ENCODE measurements at places on chromosomes 2 and 18.

GRCh38 chr2:40373111-40373510 is 78.8 kb downstream of the SLC8A1 start:
- DNase-seq, result no peak

- DNase-seq, result no peak
Observed at GRCh38 chr2:135630488-135630887, 99.2 kb downstream of the R3HDM1 start.

- DNase-seq, result no peak
Observed at GRCh38 chr18:49371786-49372185, 88.7 kb downstream of the DYM start.

- DNase-seq, result no peak
Observed at GRCh38 chr2:231110551-231110950, 14.3 kb downstream of the HTR2B start.

DNA sequence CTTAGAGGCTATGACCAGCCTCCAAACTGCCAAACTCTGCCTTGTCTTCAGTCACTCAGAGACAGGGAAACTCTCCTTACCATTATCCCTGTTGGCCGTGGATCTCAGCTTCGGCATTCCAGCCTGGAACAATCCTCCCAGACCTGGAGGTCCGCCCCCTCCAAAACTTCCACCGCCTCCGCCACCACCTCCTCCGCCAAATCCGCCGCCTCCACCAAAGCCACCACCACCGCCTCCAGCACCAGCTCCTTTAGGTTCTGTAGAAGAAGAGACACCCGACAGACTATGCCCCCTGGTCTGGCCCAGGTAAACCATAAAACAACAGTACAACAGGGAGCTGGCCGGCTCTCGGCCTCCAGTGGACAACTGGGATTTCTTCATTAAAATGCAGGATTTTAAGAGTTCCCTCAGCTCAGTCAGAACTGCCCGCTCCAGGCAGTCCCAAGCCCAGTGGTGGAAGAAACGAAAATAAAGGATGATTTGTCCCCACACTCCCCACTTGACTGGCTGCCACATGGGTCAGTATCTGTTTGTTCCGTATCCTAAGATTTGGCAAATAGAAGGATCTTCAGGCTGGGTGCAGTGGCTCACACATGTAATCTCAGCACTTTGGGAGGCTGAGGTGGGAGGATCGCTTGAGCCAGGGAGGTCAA is 22.4 kb downstream of the WIPF1 start:
- no peak for DNase-seq

- no peak for DNase-seq
Observed at GRCh38 chr2:83725735-83726134, 733.3 kb downstream of the SUCLG1 start.

DNA sequence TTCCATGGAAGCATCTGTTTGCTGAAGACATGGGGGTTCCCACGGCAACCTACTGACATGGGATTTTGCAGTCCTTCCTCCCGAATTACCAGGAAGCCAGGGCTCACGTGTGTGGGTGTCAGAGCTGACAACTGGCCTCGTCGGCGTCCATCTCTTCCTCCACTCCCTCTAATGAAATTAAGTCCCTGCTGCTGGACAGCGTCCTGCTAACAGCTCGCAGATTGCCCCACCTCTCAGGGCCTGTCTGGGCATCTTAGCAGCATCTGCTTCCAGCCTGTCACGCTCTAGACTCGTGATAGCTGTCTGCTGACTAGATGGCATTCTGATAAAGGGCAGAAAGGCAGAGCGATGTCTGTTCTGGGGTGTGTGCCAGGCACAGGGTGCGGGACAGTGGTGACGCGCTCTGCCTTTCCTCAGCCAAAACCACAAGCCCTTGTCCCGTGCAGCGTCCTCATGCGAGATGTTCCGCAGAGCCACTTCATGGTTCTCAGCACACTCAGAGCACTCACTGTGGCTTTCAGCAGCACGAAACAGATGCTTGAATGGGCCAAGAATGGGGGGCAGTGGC is 161.1 kb downstream of the ARL4C start:
- DNase-seq, result peak; percentile 62

GRCh38 chr2:75432761-75433361 is 127.9 kb downstream of the EVA1A start:
- no peak for DNase-seq

DNA sequence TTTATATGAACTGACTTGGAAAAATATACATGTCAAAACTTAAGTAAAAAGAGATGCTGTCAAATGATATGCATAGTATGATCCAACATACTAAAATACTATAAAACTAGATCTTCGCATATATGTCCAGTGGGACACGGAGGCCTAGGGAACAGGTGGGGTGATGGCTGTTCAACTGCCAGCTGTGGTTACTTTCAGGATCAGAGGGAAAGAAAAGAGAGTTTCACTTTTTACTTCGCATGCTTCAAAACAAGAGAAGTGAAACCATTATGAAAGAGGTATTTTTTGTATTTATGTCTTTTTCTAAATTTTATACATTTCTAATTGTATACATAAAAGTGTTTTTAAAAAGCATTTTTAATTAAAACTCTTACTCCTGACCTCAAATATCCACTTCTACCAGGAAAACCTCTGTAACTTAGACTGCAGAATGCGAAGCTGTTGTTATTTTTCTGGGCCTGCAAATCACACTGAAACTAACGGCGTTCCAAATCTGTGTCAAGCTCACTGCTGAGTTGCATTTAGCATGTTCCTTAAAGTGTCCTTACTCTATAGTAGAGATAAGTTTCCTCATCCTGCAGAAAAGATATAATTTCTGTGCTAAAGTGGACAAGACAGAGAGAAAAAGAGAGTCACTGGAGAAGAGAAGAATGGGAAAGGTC is 97.8 kb upstream of the SLC35G4 start:
- no peak for DNase-seq

- no peak for DNase-seq
Observed at GRCh38 chr2:229467783-229468182, 196.7 kb upstream of the PID1 start.

DNA sequence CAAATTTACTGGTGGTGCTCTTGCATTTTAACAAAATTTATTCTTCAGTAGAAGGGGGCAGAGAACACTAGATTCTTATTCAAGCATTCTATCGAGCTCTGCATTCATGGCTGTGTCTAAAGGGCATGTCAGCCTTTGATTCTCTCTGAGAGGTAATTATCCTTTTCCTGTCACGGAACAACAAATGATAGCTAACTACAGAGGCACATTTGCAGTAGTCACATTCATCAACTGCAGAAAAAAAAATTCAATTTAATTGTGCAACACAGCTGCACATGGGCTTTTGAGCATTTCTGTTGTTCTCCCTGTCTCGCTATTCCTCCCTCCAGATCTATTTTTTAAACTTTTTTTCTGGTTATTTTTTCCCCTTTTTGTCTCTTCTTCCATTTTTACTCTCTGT is 13.0 kb upstream of the DLX1 start:
- DNase-seq, result no peak

- no peak for DNase-seq
Observed at GRCh38 chr18:6331872-6332271, 82.8 kb downstream of the L3MBTL4 start.

- DNase-seq, result peak; percentile 54
Observed at GRCh38 chr2:63053081-63053888, 2.7 kb downstream of the OTX1 start.

DNA sequence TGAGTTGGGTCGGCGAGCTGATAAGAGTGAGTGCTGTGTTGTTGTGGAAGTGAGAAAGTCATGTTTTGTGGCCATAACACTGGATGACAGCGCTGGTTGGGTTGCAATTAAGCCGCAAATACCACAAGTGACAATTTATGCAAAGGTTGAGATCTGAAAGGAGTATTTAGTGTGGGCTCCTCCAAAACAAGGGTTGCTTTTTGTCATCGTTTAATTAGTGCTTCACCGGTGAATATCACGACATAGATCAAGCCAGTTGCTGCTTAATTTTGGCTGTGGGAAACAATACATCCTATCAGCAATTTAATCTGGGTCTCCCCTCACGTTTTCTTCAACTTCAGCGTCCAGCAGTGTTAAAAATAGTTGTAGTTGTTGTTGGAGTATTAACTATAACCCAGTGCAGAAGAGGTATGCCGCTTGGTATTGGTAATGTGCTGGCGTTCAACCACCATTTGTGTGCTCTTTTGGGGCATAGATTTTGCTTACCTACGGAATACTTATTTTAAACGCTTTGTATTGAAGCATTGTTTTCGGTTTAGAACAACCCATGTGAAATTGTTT is 662 bp downstream of the ACVR2A start:
- peak; percentile 57 for DNase-seq

DNA sequence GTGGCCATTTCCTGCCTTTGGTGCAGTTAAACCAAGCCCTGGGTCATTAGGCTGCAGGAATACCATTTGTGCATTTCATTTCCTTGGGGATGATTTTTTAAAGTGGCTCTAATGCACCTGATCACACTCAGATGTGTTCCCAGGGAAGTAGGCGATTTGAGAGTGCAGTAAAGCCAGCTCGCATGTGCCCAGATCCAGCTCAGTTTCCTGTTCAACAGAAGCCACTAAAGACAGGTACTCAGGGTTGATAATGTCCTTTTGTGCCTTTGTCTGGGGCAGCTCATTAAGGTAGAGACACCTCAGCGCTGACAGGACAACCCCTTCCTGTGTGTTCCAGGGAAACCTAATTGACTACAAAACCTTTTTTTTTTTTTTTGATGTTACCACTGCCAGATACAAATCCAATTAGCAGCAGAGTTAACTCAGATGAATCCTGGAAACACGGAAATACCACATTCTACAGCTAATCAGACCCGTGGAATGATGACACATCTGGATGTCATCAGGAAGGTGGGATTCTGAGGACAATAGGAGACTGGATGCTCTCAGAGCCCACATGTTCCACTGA is 15.2 kb upstream of the CHRNA1 start:
- DNase-seq, result no peak

DNA sequence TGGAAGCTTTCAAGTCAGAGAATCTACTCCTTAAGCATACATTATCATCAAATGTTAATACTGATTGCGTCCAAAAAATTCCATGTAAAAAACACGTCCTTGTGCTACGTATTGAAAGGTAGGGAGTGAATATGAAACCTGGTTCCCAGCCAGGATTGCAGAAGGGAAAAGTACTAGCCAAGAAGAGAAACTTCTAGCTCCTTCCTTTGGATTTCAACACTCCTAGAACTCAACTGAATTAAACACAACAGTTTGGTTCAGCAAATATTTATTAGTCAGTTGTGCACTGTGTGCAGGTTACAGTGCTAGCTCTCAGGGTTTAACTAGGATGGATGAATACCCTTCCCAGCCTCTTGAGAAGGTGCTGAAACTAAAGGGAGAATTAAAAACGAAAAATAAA is 33.9 kb upstream of the FHL2 start:
- DNase-seq, result no peak

- DNase-seq, result peak; percentile 90
Observed at GRCh38 chr2:73085691-73086090, 14.2 kb upstream of the SFXN5 start.

GRCh38 chr2:225764346-225764745 is 364.8 kb downstream of the NYAP2 start:
- DNase-seq, result no peak

DNA sequence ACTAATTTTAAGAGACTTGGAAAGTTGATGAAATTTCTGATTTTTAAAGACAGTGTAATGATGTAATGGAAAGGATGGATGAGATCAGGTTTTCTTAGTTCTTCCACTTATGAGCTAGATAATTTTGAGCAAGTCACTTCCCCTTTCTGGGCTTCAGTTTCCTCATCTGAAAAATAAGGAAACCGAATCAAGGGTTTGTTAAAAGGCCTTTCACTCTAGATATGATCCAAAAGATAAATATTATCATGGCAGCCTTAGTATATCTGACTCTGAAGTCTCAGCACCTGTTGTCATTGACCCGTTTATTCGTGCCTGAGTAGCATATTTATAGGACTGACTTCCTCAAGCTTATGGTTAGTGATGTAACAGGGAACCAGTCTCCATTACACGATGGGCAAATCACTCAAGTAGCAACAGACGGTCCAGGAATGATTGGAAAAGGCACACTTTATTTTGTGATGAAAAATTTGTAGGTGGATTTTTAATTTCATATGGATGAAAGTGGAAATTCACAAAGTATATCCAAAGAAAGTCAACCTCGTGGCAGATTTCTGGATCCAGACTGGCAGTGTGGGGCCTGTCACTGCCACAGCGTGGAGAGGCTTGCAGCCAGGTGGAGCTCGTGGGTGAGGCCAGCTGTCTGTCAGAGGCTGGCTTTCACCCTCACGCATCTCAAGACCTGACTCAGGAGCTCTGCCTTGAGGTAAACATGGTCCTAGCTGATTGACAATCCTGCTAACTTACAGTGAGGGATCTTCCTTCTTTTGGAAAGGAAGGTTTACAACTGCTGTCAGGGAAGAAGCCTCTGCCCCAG is 137.9 kb upstream of the CXCR4 start:
- no peak for DNase-seq

DNA sequence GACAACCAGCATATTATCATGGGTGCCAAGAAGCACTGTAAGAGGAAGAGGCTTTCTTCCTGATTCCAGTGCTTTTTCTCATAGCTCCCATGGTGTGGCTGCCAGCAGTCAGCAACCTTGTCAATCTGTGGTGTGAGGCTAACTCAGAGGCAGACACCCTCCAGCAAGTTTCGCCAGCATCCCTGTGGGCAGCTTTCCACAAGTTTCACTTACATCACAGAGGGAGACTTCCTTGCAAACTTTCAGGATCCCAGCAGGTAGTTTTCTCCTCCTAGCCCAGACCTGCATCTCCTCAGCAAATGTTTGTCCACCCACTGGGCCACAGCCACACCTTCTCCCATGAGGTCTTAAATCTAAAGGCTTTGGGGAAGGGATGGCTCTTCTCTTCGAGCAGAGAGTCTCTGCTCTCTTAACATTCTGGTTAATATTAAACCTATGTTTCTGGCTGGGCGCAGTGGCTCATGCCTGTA is 9.1 kb downstream of the DNAH7 start:
- no peak for DNase-seq

DNA sequence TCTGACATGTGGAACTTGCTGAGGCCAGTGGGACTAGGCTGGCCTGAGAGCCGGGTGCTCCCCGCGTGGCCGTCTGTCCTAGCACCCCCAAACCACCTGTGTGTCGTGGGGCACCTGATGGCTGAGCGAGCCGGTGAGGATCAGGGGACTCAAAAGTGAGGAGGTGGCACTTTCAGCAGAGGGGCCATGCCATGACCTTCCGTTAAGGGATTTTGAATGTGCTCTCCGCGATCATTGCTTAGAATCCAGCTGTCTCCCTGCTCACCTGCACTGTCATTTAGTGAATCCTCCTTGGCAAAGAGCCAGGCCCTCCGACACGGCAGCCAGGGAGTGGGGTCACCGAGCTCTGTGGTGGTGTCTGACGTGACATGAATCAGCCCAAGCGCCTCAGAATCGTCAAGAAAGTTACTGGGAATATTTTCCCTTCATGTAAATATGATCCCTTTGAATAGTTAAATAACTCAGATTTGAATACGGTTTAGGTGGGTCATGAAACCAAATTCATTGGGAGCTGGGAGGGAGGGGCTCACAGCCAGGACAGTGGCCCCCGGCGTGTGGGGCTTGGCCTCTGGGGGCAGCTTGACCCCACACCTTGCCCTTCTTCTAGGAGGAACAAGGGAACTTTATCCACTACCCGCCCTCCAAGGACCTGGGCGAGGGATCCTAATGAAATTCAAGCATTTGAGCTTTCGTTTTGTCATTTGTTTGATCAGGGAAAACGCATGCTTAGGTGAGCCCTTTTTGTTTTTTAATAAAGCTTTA is 9.5 kb downstream of the NFATC1 start:
- peak; percentile 86 for DNase-seq
